Mesangial cell (primary cell): ENCODE measurements at places on chromosomes 7 and 10. TPM values are rescaled to one million over a fixed set of nuclear protein-coding genes. Genes with fewer than 3 reads are reported as not detected.

The AP1S1 gene
- 87.5 and 105 TPM in 2 replicates for total RNA-seq

The SNX10 gene
- 3.9 and 4.1 TPM in 2 replicates for total RNA-seq

The CDC14C gene
- 0.13 TPM in 1 of 2 replicates, not detected in the other for total RNA-seq

The PKD2L1 gene
- not detected in 2 replicates for total RNA-seq

The CTAGE8 gene
- total RNA-seq: 0.38 and 1.6 TPM in 2 replicates

The PPA1 gene
- 124 and 168 TPM in 2 replicates for total RNA-seq

The TEX36 gene
- total RNA-seq: not detected in 2 replicates

The CRHR2 gene
- total RNA-seq: not detected in 2 replicates

The RBP3 gene
- not detected in 2 replicates for total RNA-seq

The FAM25A gene
- total RNA-seq: not detected in 2 replicates

The FRMPD2 gene
- total RNA-seq: not detected in 2 replicates

The CYP3A7 gene
- total RNA-seq: not detected in 2 replicates

The C10orf53 gene
- not detected in 2 replicates for total RNA-seq

The RABGEF1 gene
- total RNA-seq: 15.8 and 23.0 TPM in 2 replicates

The FAM25C gene
- not detected in 2 replicates for total RNA-seq

The GRID2IP gene
- under 0.01 and 0.25 TPM in 2 replicates for total RNA-seq

The C10orf67 gene
- under 0.01 and 0.38 TPM in 2 replicates for total RNA-seq

The CYP2C9 gene
- not detected in 2 replicates for total RNA-seq

The ZNF727 gene
- total RNA-seq: not detected in 2 replicates

The PUS7 gene
- total RNA-seq: 10.1 and 19.7 TPM in 2 replicates
